Spinal cord (tissue), 10 donors: ENCODE measurements at places on chromosomes 1 and 21.

DNA sequence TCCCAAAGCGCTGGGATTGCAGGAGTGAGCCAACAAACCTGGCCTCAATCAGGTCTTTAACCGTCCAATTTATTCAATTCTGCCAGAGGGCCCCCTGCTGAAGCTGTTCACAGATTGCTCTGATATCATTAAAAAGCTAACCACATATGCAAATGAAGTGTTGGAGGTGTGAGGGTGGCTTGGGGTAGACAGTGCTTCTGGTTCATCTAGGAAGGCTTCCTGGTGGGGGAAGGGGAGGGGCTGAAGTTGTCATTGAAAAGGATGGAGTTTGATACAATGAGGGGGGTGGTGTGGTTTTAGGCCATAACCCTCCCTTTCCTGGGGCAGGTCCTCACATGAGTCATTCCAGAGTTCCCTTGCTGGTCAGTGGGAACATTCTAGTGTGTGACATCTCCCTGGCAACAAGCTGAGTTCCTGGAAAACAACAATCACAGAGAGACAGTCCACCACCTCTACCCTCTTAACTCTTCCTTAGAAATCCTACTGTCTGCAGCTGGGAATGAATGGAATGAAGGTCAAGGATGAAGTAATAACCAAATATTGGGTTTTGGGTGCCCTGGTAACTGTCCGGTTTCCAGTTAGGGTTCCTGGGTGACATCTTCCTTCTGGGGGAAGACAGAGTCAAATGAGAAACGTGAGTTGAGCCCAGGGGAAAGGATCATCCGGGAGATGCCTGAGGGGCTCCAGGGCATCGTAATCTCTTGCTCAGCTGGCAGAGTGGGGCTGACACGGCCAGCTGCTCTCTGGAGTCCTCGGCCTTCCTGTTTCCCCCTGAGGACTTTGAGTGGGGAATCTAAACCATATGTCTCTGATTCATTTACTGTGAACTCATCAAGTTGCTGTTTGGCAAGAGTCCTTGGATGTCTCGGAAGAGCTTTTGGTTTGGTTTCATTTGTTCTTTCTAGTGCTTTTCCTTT, 32.2 kb downstream of the BATF3 start:
- no peak for DNase-seq

DNA sequence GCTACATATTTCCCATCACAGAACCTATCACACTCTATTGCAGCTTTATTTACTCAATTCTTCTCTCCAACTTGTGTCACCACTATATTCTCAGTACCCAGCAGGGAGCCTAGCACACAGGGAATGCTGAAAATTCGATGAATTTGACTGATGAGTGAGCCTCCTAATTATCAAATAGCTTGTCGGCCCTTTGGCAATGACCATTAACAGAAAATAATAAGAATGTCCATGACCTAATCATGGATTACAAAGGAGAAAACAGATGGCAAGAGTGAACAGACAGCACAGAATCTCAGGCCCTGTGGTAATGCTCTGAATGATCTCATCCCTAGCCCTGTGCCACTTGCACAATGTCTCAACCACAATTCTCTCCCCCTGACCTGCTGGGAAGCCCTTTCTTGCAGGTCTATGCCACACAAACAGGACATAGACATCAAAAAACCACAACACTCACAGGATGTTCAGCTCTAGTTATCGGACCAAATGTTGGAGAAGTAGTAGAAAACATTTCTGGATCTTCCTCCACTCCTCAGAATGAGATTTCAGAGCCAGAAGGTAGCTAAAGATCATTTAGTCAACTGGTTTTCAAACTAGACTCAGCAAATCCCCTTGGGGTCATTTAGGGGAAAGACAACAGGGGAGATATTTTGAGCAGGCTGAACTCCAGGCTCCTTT, 68.4 kb downstream of the LUZP1 start:
- DNase-seq: no peak

DNA sequence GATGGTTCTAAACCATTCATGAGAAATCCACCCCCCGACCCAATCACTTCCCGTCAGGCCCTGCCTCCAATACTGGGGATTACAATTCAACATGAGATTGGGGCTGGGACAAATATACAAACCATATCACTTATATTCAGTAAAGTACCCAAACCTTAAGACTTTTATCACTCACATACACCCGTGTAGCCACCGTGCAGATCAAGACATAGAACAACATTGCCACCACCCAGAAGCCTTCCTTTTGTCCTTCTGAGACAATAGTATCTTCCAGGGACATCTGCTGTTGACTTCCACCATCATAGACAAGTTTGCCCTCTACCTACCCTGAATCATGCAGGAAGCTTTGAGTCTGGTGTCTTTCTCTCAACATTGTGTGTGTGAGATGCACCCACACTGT, 37.5 kb downstream of the CLIC6 start:
- DNase-seq: no peak

- no peak for DNase-seq
Measured at GRCh38 chr1:1604374-1605033, 4.6 kb upstream of the FNDC10 start.

- no peak for DNase-seq
Measured at GRCh38 chr1:69246710-69247109, 321.0 kb upstream of the LRRC7 start.

DNA sequence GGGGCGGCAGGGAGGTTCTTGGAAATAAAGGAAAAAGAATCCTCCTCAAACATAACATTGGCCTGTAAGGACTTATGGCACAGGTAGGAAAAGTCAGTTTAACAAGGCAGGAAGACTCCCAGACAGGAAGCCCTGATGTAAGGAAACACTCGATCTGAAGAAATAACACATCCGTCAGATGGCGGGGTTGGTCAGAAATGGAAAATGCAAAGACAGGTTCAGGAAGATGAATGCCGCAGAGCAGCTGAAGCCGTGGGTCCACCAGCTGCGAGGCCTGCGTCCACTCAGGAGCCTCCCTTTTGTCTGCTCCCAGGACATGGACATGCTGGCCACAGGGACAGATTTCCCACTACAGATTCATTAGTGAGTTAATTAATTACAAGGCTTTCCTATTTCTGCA, 3.8 kb downstream of the RSPH1 start:
- DNase-seq: no peak

DNA sequence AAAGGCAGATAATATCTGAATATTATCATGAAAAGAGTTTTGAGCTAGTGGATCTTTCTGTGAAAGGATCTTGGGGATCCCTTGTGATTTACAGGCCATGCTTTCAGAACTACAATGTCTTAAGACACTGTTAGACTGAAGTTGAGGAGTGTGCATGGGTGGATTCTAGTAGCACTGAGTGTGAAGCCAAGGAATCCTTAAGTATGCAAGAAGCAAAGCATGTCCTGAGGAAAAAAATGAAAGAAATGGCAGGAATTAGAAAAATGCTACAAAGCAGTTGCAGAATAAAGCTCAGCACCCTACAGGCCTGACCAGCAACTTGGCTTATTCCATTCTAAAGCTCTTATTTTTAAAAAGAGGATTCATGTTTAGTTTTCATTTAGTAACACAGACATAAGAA, 11.9 kb downstream of the STX6 start:
- no peak for DNase-seq

- DNase-seq: no peak
Measured at GRCh38 chr21:45361033-45361997, 43.6 kb upstream of the COL18A1 start.

GRCh38 chr1:209800984-209801834, 4.7 kb downstream of the IRF6 start:
- DNase-seq: peak; percentile 28

DNA sequence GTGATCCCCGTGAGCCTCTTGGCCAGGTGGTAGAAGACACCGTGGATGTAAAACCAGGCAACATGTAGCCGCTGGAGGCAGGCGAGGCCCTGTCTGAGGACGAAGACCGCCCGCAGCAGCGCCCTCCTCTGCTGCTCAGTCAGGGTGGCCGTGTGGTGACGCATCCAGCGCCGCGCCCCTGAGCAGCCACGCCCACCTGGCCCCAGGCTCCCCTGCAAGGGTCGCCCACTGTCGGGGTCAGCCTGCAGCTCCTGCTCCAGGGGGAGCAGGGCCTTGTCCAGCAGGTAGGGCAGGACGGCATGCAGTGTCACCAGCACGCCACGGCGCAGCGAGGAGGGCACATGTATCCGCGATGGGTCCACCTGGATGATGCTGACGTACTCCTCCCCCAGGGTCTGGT, 3.9 kb downstream of the PEX10 start:
- DNase-seq: no peak

DNA sequence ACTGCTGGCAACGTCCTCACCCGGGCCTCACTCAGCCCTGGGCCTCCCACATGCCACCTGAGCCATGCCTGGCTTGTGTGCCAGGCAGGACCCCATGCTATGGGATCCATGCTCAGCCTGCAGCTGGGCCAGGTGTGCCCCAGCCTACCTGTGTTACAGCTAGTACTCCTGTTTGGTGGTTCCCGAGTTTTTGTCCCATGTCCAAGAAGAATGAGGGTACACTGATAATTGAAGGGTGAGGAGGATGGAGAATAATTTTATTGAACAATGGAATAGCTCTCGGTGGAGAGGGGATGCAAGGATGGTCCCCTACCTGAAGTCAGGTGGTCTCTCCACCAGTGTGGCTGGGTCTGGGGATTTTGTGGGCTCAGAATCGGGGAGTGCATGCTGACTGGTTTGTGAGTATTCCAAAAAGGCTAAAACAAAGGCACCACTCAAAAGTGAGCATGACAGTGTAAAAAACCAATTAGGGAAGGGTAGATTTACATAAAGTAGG, 137.9 kb downstream of the TNFSF18 start:
- DNase-seq: no peak

GRCh38 chr1:229093238-229093540, 177.7 kb upstream of the RAB4A start:
- no peak for DNase-seq

GRCh38 chr1:217526636-217527035, 104.3 kb downstream of the GPATCH2 start:
- no peak for DNase-seq

- no peak for DNase-seq
Measured at GRCh38 chr1:17018849-17019248, 7.1 kb upstream of the ATP13A2 start.

DNA sequence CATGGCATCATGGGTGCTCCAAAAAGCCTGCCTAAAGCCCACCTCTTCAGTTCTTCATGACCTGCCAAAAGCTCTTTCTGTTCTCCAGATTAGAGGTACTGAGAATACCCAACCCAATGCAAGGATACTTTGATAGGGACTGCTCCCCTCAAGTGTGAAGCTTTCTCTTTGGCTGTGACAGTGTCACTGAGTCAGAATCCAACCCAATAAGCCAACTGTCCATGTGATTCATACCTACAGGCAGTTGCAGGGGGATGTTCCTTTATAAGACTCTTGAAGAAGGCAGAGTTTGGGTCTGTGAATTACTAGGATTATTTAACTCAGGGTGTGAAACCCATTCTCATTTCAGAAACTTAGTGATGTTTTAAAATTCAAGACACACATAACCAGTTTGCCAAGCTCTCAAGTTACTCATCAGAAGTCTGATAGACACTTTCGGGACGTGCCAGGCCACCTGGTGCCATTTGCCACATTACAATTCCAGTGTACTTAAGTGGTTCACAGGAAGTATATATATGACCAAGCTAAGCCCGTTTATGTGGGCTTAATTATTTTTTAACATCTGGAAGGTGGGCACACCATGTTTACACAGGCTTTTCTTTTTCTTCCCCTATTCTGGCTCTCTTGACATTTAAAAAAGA, 265.8 kb downstream of the NFIA start:
- DNase-seq: no peak

DNA sequence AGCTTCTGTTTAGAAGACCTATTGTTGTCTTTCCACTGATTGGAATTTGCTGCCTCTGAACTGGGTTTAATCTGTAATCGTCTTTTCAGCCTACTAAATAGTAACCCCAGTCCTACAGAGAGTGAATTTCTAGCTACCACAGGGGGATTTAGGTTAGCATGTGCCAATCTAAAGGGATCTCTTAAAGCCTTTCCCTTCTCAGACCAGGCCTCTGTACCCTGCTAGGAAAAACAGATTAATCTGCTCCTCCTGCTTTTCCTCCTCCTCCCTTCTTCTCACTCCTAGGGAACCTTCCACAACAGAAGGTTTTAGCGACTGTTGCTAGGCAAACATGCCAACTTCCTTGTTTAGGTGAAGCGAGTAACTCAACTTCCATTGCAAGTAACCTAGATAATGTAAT, 1.3 kb upstream of the RC3H1 start:
- no peak for DNase-seq

- DNase-seq: no peak
Measured at GRCh38 chr1:221891708-221892107, 149.8 kb upstream of the DUSP10 start.

DNA sequence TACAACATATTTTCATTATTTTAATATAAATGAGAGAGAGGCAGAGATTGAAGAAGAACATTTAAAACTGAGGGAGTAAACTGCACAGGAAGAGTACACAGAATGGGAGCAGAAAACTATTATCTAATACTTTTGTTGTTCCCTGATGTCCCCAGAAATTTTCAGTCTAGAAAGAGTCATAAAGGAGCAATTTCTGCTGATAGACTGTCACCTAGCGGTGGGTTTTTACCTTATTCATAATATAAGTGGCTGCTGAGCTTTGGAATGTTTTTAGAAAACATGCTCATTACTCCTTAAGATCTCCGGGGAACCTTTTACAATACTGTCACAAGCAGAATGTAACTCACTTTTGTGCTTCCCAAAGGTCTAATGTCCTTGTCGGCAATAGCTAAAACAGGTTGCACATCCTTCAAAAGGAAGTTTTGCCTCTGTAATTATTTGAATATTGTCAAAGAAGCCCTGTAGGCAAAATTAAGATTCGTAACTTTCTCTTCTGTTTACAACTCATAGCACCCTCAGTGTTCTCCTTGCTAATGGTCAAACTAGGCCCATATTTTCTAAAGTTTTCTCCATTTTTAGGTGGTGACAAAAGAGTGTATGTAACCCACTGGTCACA, 4.9 kb upstream of the NPL start:
- no peak for DNase-seq

GRCh38 chr1:87556326-87556725, 227.6 kb downstream of the LMO4 start:
- DNase-seq: no peak

DNA sequence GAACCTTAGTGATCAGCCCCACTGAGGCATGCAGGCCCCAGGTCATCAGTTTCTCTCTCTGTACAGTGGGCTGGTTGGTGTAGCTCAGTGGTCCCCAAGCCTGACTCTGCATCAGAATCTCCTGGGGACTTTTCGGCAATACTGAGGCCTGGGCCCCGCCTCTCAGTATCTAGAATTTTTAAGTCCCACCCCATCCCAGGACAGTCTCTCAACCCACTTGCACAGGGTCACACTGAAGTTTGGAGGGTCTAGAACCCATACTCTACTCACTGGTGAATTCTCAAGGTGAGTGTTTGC, 216.4 kb downstream of the MATN1 start:
- no peak for DNase-seq
